NCI-H524 treated with DMSO at 0.1 percent for 48 hours (cell line): ENCODE measurements at places on chromosomes 1 and 21.
A peak's percentile ranks its signal among the peaks of the same experiment; 100 is the strongest.

- DNase-seq, result no peak
Measured at GRCh38 chr1:176736015-176736414, 273.0 kb downstream of the PAPPA2 start.

GRCh38 chr1:229710746-229711145, 84.7 kb downstream of the URB2 start:
- no peak for DNase-seq

DNA sequence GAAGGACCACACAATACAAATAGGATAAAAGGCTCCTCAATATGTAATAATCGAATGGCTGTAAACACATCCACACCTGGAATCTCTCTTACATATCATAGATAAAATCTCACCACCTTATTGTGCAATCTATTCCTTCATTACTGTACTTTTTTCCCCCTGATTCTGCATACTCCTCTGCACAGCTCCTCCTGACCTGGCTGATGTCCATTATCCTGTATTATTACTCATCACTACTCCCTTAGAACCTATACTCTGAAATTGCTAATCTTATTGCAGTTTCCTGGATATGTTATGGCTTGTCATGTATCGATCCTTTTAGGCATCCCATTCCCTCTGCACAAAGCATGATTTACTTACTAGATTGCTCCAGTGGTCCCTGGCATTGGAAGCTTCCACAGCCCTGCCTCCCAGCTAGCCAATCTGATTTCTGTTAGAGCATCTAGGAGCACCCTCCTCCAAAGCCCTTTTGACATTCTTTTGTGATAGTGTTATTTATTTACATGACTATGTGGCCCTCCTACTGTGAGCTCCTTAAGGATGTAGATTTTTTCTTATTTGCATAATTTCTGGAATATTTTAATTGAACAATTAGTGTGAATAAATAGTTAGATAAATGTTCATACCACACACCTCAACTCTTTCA, 24.2 kb upstream of the PHGDH start:
- DNase-seq, result no peak

- DNase-seq, result no peak
Measured at GRCh38 chr1:208071435-208072031, 160.6 kb upstream of the CD34 start.

DNA sequence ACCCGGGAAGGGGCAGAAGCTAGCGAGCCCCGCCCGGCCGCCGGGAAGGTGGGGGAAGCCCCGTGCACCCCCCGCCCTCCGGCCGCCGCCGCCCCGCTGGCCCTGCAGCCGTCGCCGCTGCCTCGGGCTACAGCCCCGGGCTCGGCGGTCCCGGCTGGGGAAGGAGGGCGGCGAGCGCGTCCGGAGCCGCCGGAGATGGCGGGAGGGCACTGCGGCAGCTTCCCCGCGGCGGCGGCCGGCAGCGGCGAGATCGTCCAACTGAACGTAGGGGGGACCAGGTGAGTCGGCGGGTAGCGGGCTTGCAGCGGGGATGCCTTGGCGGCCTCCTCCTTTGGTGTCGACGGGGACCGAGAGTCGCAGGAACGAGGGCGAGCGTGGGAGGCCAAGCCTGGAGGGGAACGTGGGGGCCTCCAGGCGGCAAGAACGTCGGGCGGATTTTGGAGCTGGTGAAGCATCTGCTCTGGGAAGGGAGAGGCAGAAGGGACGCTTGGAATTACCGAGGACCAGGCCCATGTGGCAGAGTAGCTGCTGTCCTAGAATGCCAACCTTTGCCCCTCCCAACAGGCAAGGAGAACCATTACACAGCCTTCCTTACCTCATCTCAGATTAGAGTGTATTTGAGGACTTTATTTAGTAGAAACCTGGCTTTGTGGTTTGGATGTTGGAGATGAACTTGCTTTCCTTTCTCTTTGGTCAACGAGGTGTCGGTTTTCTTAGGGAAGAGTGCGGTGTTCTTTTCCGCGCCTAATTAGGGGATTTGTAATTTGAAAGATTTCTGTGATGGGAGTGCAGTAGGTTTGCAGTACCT, 591 bp downstream of the KCTD3 start:
- peak; percentile 50 for DNase-seq

DNA sequence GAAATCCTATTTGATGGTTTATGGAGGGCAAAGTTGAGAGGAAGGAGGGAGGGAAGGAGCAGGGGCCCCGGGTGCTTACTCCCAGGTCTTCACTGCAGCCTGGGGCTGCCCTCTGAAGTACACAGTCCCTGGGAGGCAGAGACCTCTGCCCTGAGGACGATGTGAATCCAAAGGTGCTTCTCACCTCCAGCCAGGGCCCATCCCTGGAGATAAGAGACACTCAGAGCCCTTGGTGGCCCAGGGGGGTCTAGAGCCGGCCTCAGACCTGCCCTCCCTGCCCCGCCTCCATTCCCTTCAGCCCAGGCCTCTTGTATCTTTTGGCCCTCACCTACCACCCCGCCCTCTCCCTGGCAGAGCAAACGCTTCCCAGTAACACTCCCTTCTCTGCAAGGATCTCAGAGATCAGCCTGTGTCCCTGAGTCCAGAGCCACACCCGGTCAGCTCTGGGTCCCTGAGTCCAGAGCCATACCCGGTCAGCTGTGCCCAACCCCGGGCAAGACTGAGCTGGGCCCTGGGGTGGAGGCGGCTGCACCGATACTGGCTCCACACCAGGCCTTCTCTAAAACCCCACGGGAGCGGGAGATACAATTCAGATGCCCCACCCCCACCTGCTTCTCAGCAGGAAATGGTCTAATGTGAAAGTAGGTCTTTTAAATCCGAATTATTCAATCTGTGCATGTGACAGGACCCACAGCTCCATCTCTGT, 3.6 kb upstream of the GNB1 start:
- DNase-seq, result no peak
